Stromal cell of bone marrow (primary cell): ENCODE measurements at places on chromosomes 5 and 9.

- DNase-seq = no peak
Observed at GRCh38 chr5:17190242-17190778, 27.1 kb upstream of the BASP1 start.

DNA sequence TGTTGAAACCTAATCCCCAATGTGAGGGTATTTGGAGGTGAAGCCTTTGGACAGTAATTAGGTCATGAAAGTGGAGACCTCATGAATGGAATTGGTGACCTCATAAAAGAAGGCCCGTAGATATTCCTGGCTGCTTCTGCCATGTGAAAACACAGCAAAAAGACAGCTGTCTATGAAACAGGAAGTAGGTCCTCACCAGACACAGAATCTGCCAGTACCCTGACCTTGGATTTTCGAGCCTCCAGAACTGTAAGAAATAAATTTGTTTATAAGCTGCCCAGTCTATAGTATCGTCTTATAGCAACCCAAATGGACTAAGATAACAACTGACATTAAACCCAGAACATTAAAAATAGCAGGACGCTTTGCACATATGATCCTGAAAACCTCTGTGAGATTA, 371.1 kb downstream of the SPOCK1 start:
- DNase-seq = no peak

DNA sequence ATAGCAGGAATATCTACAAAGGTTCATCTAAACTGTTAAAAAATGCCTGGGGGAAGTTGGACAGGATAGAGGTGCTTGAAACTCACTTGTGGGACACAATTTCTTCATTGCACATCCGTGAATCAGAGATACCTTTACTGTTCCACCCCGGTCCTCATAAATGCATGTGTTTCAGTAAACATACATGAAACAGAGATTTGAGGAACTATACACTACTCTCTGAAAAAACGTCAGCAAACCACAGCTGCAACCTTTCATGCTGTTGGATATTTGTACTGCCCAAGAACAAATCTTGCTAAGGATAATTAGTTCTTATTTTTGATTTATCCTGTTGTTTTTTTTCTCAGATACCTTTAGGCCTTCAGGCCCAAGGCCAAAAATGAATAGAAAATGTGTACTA, 337.3 kb downstream of the KDM4C start:
- no peak for DNase-seq

GRCh38 chr9:70100362-70100761, 56.7 kb downstream of the MAMDC2 start:
- no peak for DNase-seq

DNA sequence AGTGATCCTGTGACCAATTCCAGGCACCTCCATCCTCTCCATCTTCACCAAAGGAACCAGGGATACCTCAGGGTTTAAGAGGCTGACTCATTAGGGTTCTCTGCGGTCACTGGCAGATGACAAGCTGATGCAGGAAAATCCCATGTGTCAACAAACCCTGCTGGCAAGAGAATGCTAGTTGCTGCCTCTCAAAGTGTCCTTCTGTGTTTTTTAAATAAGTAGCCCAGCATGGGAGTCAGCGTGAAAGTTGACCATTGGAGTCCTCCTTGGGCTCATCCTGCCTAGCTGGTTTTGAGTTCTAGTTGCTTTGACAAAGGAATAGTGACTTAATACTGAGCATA, 200.2 kb downstream of the SLIT3 start:
- peak; percentile 55 for DNase-seq

- no peak for DNase-seq
Observed at GRCh38 chr9:14883310-14883944, 26.8 kb downstream of the FREM1 start.

DNA sequence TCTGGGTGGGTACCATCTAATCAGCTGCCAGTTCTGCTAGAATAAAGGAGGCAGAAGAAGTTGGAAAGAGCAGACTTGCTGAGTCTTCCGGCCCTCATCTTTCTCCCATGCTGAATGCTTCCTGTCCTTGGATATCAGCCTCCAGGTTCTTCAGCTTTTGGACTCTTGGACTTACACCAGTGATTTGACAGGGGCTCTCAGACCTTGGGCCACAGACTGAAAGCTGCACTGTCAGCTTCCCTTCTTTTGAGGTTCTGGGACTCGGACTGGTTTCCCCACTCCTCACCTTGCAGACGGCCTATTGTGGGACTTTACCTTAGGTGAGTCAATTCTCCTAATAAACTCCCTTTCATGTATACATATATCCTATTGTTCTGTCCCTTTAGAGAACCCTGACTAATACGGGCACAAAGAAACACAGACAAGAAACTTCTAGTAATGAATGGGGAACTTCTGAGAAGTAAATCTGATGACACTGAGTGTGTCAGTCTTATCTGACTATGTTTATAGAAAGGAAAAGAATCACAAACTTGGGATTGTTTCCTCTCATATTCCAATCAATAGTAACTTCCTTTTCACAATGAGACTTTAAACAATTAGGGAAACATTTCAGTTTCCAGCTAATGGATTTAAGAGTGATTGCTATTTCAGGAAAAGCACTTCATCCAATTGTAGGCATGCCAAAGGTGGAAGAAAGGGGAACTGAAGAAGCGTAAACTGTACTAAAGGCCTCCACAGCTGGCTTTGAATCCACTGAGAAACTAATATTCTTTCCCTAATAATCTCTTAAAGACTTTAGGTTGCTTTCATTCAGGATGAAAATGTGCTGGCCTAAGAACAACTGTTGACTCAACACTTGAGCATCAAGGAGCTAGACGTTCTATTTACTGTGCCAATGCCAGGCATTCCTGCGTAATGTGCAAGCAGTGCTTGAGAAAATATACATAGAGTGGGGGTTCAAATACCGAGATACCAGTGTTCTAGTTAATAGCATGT, 127.9 kb upstream of the PTGER4 start:
- DNase-seq = peak; percentile 70

DNA sequence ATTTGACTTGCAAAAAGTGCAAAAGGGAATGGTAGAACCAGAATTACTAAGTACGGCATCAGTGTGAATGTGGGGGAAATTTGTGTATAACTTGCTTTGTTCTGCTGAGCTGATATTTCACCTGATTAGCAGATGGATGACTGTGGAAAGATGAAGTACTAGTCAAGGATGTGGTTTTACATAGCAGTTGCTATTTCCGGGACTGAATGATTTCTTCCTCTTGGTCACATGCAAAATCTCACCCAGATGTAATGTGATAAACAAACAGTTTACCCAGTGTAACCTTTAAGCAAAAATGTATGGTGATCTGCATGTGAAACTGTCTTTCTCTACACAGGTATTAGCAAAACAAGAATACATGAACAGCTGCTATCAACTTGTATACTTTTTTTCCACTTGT, 46.1 kb downstream of the DCP2 start:
- no peak for DNase-seq
